ENCODE measurements at places on chromosomes 2 and 18. TPM values are rescaled to one million over a fixed set of nuclear protein-coding genes. Genes with fewer than 3 reads are reported as not detected.

GRCh38 chr2:120294008-120294340, 41.3 kb downstream of the RALB start:
- no peak for DNase-seq

The CRYBA2 gene
- total RNA-seq: not detected

DNA sequence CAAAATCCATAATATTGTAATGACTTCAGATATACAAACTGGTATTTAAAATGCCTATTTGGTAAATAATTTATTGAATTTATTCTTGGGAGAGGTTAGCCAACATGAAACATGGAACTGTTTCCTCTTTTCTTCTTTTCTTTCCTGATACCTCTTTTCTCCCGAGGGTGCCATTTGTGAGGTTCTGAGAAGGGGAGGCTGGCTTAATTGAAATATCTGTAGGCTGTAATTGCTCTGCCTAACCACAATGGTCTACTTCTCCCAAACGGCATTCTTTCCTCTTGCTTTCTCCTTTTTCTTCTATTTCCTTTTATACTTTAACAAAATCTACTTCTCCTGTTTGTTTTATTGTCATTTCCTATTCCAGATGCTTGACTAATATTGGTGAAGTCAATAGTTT, 114.9 kb downstream of the TCF4 start:
- no peak for DNase-seq

The NR4A2 gene
- total RNA-seq: 0.66 TPM

DNA sequence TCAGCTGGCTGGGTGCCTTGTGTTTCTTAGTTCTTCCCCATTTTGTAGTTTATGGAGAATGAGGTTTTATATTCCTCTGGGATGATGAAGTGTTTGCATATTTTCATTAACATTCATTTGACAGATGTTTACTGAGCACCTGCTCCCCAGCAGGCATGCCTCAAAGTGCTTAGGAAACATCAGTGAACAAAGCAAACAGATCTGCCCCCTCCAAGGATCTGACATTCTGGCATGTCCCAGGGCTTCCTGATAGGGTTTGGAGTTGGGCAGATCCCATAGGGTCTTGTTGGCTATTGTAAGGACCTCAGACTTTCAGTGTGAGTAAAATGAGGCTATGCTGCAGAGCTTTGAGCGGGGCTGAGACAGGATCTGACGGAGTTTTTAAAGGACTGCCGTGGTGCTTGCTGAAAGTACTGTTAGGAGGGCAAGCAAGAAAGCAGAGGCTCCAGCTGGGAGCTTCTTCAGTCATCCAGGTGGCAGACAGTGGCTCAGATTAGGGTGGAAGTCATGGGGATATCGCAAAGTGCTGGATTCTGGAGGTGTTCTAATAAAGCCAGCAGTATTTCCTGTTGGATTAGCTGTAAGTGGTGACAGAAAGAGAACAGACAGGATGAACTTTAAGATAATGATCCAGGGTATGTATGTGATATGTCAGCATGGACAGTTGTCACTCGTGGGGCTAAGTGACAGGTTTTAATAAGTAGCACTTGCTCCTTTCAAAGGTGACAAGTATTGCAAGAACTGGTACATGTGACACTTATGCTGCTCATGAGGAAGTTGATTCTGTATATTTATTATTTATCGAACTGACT, 11.3 kb upstream of the IAH1 start:
- DNase-seq: no peak

- DNase-seq: peak; percentile 37
Observed at GRCh38 chr18:61502472-61502871, 169.2 kb downstream of the CDH20 start.

The MYOM1 gene
- 0.53 TPM for total RNA-seq

The ANKRD23 gene
- total RNA-seq: 2.5 TPM

The TRIM54 gene
- total RNA-seq: 3.4 TPM

The TUBA3E gene
- 0.18 TPM for total RNA-seq

The PSTPIP2 gene
- 2.5 TPM for total RNA-seq

The YES1 gene
- total RNA-seq: 113 TPM

DNA sequence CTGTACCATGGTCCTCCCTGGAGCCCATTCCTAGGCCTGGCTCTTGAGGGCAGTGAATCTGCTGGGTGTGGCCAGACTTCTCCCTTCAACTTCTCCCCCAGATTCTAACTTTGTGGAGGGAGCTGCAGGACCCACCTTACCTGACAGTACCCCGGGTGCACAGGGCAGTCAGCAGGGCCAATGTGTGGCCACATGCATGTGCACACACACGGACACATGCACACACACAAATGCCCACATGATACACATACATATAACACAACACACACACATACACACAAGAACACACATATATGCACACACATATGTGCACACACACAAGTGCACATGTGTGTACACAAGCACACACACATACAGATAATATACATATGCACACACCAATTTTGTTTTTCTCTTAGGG, 300.0 kb upstream of the HS6ST1 start:
- DNase-seq: no peak

DNA sequence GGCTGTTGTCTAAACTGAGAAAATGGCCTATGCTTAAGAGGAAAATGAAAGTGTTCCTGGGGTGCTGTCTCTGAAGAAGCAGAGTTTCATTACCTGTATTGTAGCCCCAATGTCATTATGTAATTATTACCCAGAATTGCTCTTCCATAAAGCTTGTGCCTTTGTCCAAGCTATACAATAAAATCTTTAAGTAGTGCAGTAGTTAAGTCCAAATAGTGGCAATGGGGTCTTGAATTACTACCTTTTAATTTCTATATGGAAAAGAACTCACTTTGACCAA, 13.8 kb upstream of the ALLC start:
- DNase-seq: no peak

- no peak for DNase-seq
Observed at GRCh38 chr18:63889626-63890025, 2.1 kb downstream of the SERPINB2 start.

The REEP1 gene
- total RNA-seq: 0.53 TPM

The STK16 gene
- 27.5 TPM for total RNA-seq

GRCh38 chr2:28689771-28690170, 61.9 kb upstream of the PPP1CB start:
- no peak for DNase-seq

The NCKAP5 gene
- 0.55 TPM for total RNA-seq

The REV1 gene
- total RNA-seq: 31.1 TPM

DNA sequence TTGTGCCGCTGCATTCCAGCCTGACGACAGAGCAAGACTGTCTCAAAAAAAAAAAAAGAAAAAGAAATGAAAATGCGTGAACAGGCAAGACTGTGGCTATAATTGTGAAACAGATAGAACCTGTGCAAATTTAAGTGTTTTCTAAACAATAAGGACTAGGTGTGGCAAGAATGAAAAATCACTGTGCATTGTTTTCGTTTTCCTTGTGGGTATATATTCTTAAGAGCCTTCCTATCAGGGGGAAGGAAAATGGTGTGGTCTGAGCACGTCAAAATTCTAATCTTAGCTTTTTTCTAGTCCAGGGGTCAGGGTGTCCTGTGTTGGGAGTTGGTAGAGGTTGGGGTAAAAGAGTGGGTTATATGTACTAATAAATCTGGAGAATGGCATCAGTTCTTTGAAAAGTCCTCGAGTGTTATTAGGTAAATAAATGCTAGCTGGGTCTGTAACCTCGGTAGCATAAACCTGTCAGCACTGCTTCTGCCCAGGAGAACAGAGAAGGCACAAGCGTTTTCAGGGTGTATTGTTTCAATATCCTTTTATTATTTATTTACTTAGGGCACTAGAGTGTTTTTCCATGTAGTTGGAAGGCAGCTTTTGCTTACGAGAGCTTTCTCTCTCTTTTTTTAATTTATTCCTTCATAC, 11.6 kb downstream of the ATP6V1C2 start:
- DNase-seq: no peak

DNA sequence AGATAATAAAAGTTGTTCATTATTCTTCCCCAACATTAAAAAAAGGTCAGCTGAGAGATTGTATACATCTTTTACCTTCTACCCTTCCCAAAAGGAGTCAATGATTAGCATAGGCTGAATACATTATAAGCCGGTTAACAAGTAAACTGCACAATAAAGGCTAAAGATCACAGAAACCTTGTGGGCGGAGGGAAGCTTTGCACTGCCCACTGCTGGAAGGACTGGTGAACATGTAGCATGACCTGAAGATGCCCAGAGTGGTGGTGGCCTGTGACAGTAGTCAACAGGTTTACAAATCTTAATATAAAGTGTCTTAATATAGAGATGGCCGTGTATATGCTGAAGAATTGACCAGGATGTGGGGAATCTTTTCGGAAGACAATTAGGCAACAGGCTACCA, 35.6 kb downstream of the ARL5A start:
- no peak for DNase-seq

DNA sequence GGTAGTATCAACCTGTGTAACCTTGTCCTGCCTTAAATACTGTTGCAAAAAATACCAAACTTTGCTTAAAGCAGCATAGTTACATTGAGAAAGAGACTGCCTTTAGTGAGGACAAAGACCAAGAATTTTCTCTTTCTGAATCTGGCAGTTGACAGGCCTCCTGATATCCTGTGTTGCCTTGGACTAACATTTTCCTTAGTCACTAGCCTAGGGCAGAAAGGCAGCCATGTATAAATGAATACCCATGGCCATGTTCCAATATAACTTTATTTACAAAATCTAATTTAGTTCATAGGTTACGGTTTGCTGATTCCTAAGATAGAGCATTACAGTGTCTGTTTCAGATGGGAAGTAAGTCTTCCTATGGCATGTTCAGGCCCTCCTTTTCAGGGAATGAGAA, 895.4 kb downstream of the CNTNAP5 start:
- no peak for DNase-seq

- DNase-seq: peak; percentile 72
Observed at GRCh38 chr2:68643011-68643873, at the start of gene PROKR1. TSS of gene PROKR1 (plus strand) at chr2:68643579. CDS start at chr2:68645822, 2,243 bp downstream.

DNA sequence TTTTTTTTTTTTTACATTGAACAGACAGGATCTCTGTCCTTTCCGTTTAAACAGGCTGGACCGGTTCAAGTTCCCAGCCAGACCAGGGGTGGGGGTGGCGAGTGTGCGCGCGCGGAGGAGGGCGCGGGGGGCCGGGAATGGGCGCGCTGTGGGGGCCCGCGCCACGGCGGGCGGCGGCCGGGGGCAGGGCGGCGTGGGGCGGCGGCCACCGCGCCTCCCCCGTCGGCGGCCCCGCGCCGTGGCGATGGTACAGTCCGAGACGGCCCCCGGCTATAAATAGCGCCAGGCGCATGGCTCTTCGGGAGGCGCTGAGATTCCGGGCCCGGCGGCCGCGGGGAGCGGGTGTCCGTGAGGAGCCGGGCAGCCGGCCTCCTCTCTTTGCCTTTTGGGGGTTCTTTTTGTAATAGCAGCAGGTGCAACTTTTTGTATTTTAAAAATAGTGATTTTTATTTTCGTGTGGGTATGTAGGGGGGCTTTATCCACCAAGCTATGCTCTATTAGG, 430 bp upstream of the CELF4 start:
- peak; percentile 67 for DNase-seq

The FLACC1 gene
- 0.17 TPM for total RNA-seq

GRCh38 chr2:203730076-203730729, 23.8 kb downstream of the CD28 start:
- no peak for DNase-seq

The ATP6V1B1 gene
- not detected for total RNA-seq

DNA sequence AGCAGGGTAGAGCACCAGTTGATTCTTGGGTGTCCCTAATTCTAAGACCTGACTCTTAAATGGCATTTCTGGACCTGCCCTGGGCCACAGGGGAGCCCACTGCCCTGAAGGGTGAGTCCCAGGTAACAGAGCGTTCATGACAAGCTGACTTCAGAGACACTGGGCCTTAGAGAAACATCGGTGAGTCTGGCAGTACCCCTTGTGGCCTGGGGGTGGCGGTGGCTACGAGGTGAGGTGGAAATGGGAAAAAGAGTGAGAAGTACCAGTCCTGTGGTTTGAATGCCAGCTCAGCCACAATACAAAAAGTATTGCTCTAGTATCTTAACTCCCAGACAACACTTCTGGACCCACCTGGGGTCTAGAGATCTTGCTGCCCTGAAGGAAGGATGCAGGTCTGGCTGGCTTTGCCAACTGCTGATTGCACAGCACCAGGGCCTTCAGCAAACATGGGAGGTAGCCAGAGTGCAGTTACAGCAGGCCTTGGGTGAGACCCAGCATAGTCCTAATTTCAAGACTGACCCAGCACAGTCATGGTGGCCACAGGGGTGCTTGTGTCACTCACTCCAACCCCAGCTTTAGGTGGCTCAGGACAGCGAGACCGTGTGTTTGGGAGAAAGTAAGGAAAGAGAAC, 44.5 kb downstream of the USP34 start:
- DNase-seq: peak; percentile 75

The CPO gene
- 0.46 TPM for total RNA-seq

GRCh38 chr18:55152801-55153200, 193.5 kb upstream of the CCDC68 start:
- DNase-seq: no peak

GRCh38 chr18:49869354-49869753, 56.0 kb upstream of the ACAA2 start:
- no peak for DNase-seq

Data from WTC11 (cell line).